ENCODE measurements at places on chromosomes 3 and 15. TPM values are rescaled to one million over a fixed set of nuclear protein-coding genes. Genes with fewer than 3 reads are reported as not detected.

MOBP gene
- 0.13 TPM for total RNA-seq

SLC2A2 gene
- total RNA-seq: not detected

CD276 gene
- total RNA-seq: not detected

GRCh38 chr15:65051266-65051665, 6.1 kb downstream of the SLC51B start:
- no peak for DNase-seq
- H3K27ac ChIP-seq: no peak overlapping the region
- peaks cover 2% of the 10 kb centered on the region for H3K27me3 ChIP-seq
- H3K36me3 ChIP-seq: no peaks in the 10 kb centered on the region

DNA sequence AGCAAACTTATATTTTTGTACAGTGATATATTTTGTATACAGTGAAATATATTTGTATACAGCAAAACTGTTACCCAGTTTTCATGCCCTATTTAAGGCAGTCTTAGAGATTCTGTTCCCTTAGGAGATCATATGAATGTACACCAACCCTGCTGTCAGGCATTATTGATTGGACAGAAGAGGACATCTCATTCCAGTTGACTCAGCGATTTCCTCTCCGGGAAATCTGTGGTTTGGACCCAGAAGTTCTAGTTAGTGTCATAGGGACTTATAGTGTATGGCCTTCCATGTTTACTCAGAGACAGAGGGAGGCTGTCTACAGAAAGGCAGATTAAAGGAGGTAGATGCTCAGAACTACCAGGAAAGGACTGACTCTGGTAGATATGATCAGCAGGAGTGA, 318.8 kb upstream of the KCNMB2 start:
- peaks cover 7% of the 10 kb centered on the region for H3K27me3 ChIP-seq
- H3K36me3 ChIP-seq: no peaks in the 10 kb centered on the region
- DNase-seq: no peak
- H3K4me1 ChIP-seq: no peaks in the 10 kb centered on the region
- no peak overlapping the region for H3K27ac ChIP-seq

GRCh38 chr3:132641837-132642538, 17.6 kb downstream of the ACAD11 start:
- H3K27me3 ChIP-seq: no peaks in the 10 kb centered on the region
- H3K27ac ChIP-seq: no peak overlapping the region
- peaks cover 3% of the 10 kb centered on the region for H3K4me1 ChIP-seq
- H3K4me3 ChIP-seq: no peak overlapping the region

Data from activated B cell treated with CpG ODN at 0.5 μM for 24 hours (primary cell).